ENCODE measurements at places on chromosomes 7 and 10. TPM values are rescaled to one million over a fixed set of nuclear protein-coding genes. Genes with fewer than 3 reads are reported as not detected.

GRCh38 chr10:132868995-132869394 is 73.4 kb downstream of the CFAP46 start:
- no peaks in the 10 kb centered on the region for H3K27me3 ChIP-seq
- H3K36me3 ChIP-seq = no peaks in the 10 kb centered on the region
- no peaks in the 10 kb centered on the region for H3K4me1 ChIP-seq
- H3K27ac ChIP-seq = no peak overlapping the region
- no peak overlapping the region for H3K4me3 ChIP-seq

The PNLIP gene
- total RNA-seq = not detected

The VPS50 gene
- total RNA-seq = 17.1 TPM

GRCh38 chr7:101168412-101169049 is 3.2 kb upstream of the VGF start:
- no peaks in the 10 kb centered on the region for H3K36me3 ChIP-seq
- H3K27me3 ChIP-seq = peaks cover 100% of the 10 kb centered on the region
- H3K27ac ChIP-seq = no peak overlapping the region
- DNase-seq = no peak

The GRM8 gene
- total RNA-seq = 1.6 TPM
